ENCODE measurements at places on chromosomes 6 and 20.

DNA sequence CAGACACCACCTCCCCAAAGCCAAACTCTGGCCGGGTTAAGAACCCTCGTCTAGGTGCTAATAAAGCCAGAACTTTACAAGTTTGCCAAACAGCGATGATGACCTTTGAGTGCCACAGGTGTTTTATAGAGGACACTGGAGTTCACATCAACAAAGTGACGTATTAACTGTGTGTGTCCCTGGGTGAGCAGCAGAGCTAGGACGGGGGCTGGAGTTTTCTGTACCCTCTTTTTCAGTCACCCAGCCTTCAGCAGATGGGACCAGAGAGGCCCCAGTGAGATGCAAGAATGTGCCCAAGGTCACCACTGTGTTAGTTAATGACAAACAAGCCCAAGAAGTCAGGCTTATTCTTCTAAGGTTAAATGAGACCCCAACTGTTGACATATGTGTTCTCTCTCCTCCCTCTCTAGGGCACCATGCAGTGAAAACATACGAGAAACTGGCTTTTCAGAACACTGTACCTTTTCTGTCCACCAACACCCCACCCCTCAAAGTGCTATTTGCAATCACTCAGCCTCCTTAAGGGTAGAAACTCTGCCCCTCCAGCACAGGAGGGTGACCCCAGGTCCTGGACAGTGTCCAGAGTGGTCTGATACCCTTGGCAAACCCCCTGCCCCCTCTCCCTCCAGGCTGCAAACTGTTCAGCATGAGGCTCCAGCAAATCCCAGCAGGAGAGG is 5.2 kb downstream of the SDC4 start:
- no peak for DNase-seq

GRCh38 chr20:16761305-16761829 is 13.2 kb downstream of the OTOR start:
- DNase-seq: peak; percentile 46

GRCh38 chr6:107956586-107957307 is 1.3 kb downstream of the SEC63 start:
- DNase-seq: no peak

- no peak for DNase-seq
These were observed 266.0 kb upstream of the ID4 start for GRCh38 chr6:19571176-19571575.

GRCh38 chr20:31945785-31946184 is 6.1 kb downstream of the PDRG1 start:
- no peak for DNase-seq

- no peak for DNase-seq
These were observed 53.0 kb downstream of the LINC00237 start for GRCh38 chr20:21053002-21053762.

GRCh38 chr6:44271914-44272313 is 1.7 kb downstream of the TMEM151B start:
- DNase-seq: no peak

GRCh38 chr6:110270165-110270564 is 88.0 kb downstream of the METTL24 start:
- DNase-seq: no peak

- no peak for DNase-seq
These were observed 336.3 kb downstream of the NRN1 start for GRCh38 chr6:5670381-5670780.

- DNase-seq: no peak
These were observed 222.6 kb upstream of the TAB2 start for GRCh38 chr6:149094934-149095351.

- peak; percentile 42 for DNase-seq
These were observed 46.6 kb upstream of the PTPRK start for GRCh38 chr6:128567029-128567428.

- no peak for DNase-seq
These were observed 516.3 kb downstream of the COL12A1 start for GRCh38 chr6:74689601-74690000.

DNA sequence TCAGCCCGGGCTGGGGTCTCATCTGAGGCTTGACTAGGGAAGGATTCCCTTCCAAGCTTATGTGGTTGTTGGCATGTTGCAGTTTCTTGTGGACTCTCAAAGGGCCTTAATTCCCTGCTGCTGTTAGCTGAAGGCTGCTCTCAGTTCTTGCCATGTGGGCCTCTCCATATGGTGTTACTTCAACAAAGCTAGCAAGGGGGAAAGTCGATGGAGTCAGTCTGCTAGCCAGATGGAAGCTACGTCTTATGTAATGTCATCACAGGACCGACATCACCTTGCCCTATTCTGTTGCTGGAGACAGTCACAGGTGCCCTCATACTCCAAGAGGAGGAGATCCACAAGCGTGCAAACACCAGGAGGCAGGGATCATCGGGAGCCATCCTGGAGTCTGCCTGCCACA is 43.3 kb upstream of the ARMC2 start:
- no peak for DNase-seq

DNA sequence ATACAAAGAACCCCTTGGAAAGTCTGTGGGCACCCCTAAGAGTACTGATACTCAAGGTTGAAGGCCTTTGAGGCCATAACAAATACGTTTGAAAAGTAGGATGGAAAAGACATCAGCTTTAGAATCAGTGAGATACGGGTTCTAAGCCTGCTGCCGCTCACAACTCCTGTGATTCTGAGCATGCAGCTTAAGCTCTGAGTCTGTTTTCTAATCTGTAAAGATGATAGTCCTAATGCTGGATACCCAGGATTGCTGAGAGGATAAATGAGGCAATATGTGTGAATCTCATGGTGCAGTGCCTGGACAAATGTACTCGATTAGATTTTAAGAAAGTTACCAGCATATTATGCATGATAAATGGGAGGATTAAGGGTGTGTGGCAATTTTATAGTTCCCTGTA is 321.0 kb upstream of the HSF2 start:
- DNase-seq: no peak

DNA sequence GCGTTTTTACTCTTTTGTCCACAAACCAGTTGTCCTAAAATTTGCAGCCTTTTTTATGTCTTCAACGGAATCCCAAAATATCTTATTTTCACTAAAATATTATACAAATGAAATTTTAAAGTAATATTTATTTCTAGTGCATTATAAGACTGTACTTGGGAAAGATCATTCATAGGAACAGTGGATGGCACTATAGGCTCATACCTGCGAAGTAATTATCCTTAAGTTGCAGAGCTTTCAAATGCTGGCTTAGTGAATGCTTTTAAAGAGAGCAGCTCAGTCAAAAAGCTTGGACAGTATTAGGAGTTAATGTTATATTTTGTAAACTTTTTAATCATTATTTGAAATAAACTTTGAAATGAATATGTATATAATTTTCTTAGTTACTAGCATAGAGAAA is 254.9 kb downstream of the CDKAL1 start:
- DNase-seq: no peak

DNA sequence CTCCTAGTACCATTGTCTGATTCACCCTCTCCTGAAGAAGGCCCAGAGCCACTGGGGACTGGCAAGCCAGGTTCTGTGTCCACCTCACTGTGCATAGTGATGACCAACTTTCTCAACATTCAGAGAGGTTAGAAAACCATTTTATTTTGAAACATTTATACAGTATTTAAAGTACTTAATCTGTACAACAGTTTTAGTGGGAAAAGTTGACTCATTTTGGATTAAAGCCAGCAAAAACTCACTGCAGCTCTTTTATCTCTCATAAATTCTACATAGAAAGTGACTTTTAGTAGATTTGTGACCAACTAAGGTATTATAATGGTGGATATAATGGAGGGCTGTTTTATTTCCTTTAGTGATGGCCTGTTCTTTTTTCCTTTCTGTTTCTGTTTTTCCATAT is 9.7 kb downstream of the TULP4 start:
- peak; percentile 61 for DNase-seq

- DNase-seq: no peak
These were observed 44.1 kb upstream of the FNDC1 start for GRCh38 chr6:159125014-159125609.

- no peak for DNase-seq
These were observed 3.0 kb downstream of the FLRT3 start for GRCh38 chr20:14334306-14334930.

DNA sequence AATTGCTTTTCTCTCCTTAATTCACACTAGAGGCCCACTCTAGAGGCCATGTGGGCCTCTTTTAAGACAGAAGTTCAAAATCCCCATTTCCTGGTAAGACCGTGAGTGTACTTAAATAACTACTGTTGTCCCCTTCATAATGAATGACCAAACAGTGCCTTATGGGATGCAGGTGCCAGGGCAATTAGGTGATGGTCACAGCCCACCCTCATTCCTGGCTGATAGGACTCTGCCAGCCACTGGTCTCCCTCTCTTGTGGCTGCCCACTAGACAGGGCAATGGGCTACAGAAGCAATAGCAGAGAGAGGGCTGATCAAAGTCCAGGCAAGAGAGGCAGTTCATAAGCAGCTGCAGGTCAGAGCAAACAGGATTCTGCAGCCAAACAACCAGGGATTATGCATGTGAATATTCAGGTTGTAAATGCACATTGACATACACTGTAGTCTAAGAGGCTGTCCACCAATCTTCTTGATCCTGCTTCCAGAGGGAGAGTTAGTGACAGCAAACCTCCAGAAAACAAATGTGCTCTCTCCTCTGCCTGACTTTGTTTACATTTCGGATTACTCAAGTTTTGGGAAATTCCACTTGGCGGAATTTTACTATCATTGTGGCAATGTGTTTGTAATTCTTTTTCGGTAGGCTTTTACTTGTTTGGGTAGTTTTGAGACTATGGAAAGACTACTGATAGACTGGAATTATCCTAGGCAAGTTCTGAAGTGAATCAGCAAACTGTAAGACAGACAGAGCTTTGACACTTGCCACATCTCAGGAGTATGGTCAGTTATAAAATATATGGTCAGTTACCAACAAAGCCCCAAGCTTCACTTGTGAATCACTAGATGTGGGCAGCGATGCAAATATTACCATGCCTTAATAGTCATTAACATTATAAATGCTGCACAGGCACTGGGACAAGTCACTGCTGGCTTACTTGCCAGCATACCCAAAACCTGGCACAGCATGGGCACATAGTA is 12.8 kb downstream of the PTPRK start:
- no peak for DNase-seq

DNA sequence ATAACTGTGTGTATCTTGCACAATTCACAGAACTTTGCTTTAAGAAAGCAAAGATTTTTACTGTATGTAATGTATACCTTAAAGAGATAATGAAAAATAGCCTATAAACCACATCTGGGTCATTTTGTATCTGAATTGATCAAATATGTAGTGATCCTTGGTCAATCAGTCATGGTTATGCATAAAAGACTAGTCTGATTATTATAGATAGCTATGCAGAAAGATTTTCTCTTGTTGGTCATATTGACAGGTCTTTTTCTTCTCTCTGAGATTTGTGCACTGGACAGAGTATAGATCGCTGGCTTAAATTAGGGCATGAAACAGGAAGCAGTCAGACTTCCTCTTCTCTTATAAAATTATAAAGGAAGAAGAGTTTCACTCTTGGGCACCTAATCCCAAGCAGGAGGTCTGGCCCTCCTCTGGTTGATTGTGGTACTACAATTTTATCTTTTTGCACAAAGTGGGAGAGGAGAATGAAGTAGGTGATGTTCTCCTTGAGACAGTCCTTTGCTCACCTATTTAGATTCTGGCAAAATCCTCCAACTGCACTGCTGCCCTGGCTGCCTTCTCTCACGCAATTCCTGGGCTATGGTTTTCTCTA is 380.9 kb upstream of the RGS17 start:
- DNase-seq: no peak

DNA sequence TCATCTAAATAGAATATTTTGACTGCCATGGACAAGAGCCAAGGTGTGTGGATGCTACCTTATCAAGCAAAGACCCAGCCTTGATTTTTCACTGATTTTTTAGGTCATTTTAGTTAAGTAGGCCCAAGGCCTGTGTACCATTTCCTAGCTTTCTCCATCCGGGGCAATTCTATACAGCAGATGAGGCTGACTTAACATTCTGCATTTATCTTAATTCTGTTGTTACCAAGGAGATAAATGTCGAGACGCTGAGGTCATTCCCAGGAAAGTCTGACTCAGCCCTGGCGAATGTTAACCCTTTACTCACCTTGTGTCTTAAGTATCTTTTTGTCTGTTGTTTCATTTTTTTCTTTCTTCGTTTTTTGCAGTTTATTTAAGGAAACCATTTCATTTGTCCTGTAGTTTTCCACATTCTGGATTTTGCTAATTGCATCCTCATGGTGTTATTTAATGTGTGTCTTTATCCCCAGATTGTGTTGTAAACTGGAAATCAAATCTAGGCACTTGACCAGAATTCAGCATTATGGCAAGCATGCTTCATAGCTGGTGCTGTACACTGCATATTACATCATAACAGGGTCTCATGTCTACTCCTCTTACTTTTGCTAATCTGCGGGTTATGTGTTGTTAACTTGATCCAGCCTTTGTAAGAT is 277.0 kb downstream of the CDKAL1 start:
- DNase-seq: peak; percentile 84

DNA sequence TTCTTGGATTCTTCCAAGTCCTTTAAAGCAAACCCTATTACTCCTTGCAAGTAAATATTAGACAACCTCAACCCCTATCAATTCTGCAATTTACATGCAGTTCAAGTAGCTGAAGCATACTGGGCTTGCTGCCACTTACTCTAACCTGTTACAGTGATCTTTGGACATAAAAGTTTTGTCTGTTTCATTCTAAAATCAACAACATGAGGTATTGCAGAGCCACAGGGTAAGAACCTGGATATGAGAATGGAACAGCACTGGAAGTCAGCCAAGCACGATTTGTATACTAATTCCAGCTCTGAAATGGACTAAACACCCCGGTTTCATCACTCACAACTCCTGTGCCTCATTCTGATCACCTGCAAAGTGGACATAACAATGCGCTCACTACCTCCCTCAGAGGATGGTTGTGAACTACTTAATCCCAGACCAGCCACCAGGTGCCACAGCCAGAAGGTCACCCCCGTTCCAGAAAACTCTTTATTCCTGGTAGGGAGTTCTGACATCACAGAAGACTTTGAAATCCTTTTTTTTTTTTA is 270.0 kb downstream of the ADGB start:
- DNase-seq: no peak

- no peak for DNase-seq
These were observed 18.3 kb downstream of the CPNE5 start for GRCh38 chr6:36820700-36821580.

- DNase-seq: no peak
These were observed 220.0 kb upstream of the MYLIP start for GRCh38 chr6:15908871-15909270.

DNA sequence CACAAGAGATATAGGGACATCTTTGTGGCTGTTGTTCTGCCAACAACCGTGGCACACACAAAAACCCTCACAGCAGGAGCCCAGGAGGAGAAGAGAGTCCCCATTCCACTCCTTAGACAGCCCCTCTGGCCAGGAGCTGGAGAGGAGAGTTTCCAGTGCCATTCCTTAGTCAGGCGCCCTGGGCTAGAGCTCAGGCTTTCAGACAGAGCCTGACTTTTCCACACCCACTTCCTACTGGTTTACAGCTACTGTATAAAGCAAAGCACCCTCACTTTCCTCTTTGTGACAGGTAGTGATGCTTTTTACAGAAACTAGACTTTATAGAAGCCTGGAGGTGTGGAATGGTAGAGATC is 145.9 kb downstream of the SYCP2 start:
- no peak for DNase-seq

- DNase-seq: peak; percentile 61
These were observed 46.2 kb downstream of the GJA10 start for GRCh38 chr6:89940225-89941027.

All from AG09309 (cell line).